ENCODE measurements at places on chromosomes 11 and 22.

- DNase-seq, result no peak
Measured at GRCh38 chr11:1740786-1741530, 9.4 kb downstream of the IFITM10 start.

- no peak for DNase-seq
Measured at GRCh38 chr11:129280027-129280811, 88.1 kb upstream of the ARHGAP32 start.

DNA sequence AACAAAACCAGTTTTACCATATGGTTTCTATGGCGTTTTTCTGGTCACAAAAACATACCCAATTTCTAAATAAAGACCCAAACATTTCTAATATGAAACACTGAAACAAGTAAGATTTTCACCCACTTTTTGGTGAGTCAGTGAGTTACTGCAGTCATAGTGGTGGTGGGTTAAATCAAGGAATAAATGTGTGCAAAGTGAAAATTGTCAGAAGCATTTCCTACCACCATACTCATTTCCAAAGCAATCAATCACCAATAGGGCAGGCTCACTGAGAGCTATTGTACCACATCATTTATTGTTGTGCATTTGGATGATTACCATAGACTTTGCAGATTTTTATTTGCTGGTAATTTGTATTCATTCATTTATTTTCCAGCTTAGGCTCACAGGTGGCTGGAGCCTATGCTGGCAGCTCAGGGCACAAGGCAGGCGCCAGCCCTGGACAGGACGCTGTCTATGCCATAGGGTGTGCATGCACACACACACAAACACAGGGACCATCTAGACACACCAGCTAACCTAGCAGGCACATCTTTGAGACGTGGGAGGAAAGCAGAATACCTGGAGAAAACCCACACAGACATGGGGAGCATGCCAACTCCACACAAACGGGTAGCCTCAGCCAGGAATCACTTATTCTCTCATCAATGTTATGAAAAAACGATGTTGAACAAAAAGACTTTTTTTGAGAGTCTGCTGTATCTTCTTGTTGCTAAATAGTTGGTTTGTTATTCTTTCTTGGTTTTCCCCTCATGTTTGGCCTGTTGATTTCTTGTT lies 5.1 kb downstream of the FAM118B start:
- peak; percentile 53 for DNase-seq

GRCh38 chr11:33655842-33656600 lies 44.6 kb downstream of the C11orf91 start:
- no peak for DNase-seq

DNA sequence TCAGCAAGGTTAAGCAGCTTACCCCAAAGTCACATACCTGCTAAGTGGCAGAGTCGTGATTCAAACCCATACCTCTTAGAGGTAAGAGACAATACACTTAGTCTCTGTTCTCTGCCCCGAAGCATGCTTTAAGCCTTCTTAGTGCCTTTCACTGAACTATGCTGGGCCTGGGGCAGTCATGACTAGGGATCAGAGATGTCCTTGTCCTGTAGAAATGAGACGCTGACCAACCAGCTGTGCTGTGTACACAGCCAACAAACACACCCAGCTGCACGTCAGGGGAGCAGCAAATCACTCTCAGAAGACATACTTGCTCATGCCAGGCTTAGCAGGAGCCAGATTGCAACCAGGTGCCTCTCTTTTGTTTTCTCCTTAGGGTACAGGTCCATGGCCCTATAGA lies 255.7 kb downstream of the BUD13 start:
- no peak for DNase-seq

GRCh38 chr11:107651672-107652071 lies 60.2 kb downstream of the SLN start:
- no peak for DNase-seq

DNA sequence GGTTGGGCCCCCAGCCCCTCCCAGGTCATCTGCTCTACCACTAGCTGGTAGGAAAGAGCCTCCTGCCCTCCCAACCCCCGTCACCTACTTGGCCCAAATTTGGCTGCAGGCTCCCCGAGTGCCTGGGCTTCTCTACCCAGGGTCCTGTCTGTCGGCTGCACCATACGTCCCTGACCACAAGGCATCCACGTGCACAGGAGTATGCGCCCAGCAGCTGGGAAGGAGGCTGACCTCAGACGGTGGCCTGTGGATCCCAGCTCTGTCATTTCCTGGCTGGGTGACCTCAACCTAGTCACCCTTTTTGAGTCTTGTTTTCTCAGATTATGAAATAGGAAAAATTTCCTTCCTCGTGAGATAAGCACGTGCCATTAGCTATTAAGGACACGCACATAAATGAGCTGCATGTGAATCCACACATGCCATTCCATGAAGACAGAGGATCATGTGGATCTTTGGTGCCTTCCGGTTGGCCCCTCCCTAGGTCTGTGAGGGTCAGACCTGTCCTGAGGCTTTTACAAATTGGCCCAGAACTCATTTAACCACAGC lies 13.7 kb downstream of the CYB561A3 start:
- no peak for DNase-seq

DNA sequence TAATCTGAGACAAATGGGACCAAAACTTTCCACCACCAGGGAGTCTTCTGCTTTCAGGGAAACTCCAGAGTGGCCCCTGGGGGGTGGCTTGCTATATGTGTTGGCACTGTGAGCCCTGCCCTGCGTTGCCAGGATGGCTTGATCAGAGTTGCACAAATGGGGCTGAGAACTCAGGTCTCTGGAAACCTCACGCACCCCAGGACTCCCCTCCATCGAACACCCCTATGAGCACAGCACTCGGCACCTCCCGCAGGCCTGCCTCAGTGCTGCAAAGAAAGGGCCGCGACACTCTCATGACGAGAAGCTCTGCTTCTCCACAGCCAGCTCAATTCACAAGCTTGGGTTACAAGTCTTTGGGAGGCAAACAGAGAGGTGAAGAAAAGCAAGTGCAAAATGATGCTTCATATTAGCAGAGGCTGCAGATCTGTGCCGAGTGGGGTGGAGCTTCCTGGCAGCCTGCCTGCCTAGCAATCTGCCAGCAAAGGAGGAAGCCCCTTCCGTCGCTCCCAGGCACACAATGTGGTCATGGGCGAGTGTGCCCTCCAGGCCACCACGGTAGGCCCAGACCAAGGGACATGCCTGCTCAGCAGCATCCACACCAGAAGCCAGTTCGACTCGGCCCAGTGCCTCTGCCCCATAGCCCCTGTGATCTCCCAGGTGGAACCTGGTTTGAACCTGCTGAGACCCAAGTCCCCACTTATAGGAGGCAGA lies 55.7 kb downstream of the MYH9 start:
- no peak for DNase-seq

DNA sequence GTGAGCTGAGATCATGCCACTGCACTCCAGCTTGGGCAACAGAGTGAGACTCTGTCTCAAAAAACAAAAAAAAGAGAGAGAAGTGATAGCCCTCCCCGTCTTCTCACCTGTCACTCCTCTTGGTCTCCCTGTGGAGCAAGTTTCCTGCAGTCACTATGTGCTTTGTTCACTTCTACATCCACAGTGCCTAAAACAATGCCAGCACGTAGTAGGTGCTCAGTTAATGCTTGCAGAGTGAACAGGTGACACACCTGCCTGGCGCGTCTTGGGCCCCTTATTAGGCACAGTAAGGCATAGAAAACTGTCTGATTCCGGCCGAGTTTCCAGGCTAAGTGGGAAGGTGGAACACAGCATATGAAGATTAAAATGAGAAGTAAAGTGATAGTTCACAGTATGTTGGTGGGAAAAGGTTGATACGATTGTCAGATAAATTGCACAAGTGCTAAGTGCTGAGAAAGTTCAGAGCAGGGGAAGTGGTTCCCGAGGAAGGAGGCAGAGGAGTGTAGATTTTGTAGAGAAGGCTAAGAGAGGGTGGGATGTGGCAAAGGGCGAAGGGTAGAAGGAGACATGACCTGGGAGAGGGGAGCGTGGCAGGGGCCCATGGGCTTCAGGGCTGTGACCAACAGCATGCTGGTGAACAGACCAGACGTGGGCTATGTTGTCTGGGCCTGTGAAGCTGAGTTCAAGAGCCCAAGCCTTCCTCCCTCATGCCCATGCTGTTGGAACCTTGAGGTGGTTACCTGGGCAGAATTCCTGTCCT lies 41.9 kb downstream of the BCR start:
- DNase-seq, result no peak

DNA sequence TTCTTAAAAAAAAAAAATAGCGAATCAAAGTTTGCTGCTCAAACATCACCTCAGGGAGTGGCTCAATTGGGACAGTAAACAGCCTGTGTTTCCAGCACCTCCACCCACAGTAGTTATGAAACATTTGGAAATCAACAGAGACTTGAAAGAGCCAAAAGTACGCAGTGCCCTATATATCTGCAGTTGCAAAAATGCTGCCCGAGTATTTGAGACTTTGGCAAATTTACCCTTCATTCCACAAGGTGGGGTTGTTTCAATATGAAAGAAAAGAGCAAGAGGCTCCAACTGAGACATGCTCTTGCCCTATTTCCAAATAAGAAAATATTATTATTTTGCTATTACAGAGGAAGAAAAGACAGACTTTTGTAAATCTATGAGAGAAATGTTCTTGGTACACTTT lies 851.1 kb upstream of the RAG2 start:
- DNase-seq, result peak; percentile 14

DNA sequence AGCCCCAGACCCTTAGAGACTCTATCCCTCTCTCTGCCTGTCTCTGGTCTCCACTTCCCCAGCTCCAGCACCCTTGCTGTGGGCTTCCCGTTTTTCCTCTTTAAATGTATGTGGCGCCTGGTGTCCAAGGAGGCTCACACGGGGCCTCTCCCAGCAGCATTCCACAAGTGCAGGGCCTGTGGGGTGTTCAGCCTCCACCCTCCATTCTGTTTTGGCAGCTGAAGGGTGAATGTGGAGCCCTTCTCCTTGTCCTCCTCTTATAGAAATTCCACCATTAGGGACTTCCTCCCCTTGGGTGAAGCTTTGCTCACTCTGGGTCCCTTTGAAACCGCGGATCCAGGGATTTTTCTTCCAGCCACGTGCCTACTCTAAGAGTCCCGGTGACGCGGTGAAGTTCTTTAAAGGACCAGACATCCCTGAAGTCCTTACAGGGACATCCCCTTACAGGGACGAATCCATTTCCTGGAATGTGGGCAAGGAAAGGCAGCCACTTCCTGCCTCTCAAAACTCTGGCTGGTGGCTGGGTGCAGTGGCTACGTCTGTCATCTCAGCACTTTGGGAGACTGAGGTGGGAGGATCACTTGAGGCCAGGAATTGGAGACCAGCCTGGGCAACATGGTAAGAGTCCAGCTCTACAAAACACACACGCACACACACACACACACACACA lies 1.6 kb upstream of the TSPAN18 start:
- DNase-seq, result no peak

- no peak for DNase-seq
Measured at GRCh38 chr11:2529173-2529572, 84.4 kb downstream of the KCNQ1 start.

- DNase-seq, result peak; percentile 59
Measured at GRCh38 chr11:110908401-110909105, 196.3 kb upstream of the ARHGAP20 start.

DNA sequence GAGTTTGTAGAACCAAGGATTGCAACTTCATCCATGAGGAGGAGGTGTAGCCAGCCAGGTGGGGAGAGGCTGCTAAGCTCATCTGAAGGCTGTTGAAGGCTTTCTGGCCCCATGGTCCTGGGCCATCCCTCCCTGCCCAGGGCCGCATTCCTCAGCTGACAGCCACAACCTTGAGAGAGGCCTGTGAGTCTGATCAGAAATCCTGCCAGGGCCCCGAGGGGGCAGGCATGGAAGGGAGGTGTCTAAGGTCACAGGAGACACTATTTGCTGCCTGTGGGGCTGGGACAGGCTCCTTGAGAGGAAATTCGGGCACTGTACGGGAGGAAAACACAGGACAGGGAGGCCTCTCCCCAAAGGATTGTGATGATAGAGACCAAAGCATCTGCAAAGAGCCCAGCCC lies 88.1 kb upstream of the IGLL5 start:
- no peak for DNase-seq

GRCh38 chr11:71330349-71330748 lies 78.0 kb upstream of the SHANK2 start:
- no peak for DNase-seq

Data from putamen (tissue), 1 donor.